ENCODE measurements at places on chromosomes 12 and 14.

GRCh38 chr12:127550271-127550670 lies 716.7 kb upstream of the TMEM132C start:
- no peak for DNase-seq

GRCh38 chr14:90624227-90624626 lies 192.0 kb downstream of the TTC7B start:
- DNase-seq = no peak

DNA sequence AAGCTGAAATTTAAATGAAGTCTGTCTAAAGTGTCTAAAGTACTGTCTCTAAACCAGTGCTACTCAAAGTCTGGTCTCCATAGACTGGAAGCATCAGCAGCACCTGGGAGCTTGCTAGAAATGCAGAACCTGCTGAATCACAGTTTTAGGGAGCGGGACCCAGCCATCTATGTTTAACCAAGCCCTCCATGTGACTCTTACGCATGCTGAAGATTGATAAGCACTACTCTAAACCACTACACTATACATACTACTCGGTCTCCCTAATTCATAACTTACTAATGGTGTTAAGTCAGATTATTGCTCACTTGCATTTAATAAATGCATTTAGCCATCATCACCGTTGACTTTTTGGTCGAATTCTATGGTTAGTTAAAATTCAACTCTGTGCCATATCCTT lies 88.8 kb downstream of the SLC25A21 start:
- DNase-seq = no peak

GRCh38 chr12:30026621-30027234 lies 243.0 kb upstream of the TMTC1 start:
- no peak for DNase-seq

- no peak for DNase-seq
Observed at GRCh38 chr14:104339829-104340228, 201.4 kb downstream of the KIF26A start.

GRCh38 chr12:52190860-52191729 lies 719 bp downstream of the KRT80 start:
- no peak for DNase-seq

- DNase-seq = no peak
Observed at GRCh38 chr14:96663076-96663475, 134.1 kb upstream of the VRK1 start.

DNA sequence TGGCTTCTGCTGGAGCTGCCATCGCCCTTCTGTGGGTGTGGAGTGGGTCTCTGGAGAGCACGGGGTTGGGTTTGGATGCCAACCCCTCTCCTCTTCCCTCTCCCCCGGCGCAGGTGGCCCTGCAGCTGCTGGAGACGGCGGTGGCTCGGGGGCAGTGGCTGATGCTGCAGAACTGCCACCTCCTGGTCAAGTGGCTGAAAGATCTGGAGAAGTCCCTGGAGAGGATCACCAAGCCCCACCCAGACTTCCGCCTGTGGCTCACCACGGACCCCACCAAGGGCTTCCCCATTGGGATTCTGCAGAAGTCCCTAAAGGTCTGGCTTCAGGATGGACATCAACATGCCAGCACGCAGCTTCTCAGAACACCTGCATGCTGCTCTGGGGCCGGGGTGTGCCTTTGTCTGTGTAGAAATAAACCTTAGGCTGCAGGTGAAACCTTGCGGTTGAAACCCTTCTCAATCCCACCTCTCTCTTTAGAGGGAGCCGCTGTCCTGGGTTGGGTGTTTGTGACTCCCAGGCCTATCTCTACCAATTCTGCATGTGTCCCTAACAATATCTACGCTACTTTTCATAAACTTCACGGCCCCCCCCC lies 44.3 kb downstream of the CCDC92 start:
- peak; percentile 33 for DNase-seq

- DNase-seq = peak; percentile 51
Observed at GRCh38 chr12:102468261-102468915, 12.0 kb downstream of the IGF1 start.

GRCh38 chr14:50578433-50578832 lies 18.5 kb downstream of the ATL1 start:
- no peak for DNase-seq

GRCh38 chr12:8037046-8037663 lies 4.6 kb downstream of the FOXJ2 start:
- DNase-seq = no peak

DNA sequence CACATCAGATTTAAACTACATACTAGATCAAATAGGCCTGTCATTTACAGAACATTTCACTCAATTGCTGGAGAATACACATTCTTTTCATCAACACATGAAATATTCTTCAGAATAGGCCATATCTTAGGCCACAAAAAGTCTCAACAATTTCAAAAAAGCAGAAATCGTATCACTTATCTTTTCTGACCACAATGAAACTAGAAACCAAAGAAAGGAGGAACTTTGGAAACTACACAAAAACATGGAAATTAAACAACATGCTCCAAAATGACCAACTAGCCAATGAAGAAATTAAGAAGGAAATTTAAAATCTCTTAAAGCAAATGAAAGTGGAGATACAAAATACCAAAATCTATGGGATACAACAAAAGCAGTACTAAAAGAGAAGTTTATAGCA lies 35.1 kb downstream of the PARP11 start:
- DNase-seq = no peak

DNA sequence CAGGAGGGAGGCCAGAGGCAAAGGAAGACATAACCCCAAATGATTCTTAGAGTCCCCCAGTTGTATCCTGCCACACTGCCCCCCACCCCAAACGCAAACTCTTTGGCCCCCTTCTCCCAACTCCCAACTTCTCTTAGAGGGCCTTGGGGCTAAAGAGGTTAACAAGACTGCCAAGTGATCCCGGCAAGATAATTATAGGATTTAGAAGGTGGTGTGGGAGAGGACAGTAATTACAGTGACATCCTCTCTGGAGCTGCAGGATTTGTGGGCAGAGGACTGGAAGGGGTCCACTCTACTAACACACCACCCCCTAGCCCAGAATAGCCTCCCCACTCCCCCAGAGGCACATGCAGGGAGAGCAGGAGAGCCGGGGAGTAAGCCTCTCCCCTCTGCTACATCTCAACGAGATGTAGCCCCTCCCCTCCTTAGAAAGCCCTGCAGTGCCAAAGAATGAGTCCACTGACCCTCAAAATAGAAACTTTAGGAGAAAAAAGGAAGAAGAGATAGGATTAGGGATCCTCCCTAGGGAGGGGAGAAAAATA lies 5.3 kb upstream of the GDF11 start:
- DNase-seq = no peak

DNA sequence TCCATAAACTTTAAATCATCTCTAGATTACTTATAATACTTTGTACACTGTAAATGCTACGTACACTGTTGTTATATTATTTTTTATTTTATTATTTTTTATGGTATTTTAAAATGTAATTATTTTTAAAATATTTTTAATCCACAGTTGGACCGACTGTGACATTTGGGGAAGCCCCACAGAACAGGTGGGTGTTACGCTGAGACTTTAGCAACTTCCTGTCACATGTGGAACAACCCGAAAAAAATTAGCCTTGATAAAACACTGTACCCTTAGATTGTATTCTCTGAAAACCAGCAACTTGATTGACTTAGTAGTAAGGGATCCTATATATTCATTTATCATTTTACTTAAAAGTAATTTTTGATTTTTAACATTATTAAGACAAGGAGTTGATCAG lies 1755.7 kb upstream of the SEL1L start:
- no peak for DNase-seq

- DNase-seq = no peak
Observed at GRCh38 chr12:76031081-76031413, 529 bp downstream of the PHLDA1 start.

GRCh38 chr14:56412468-56413434 lies 166.8 kb upstream of the TMEM260 start:
- DNase-seq = no peak

DNA sequence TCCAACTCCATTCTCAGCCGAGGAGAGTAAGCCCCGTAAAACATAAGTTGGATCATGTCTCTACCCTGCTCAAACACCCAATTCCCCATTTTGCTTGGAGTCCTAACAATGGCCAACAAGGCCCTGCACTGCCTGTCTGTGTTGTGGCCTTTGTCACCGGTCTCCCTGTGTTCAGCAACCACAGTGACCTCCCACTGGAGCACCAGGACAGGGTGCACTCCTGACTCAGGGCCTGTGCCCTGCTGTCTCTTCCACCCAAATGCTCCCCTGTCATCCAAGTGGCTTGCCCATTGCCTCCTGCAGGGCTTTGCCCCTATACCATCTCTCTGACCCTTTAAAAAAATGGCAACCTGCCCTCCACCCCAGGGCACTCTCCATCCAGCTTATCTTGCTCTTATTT lies 4.4 kb upstream of the KRT85 start:
- no peak for DNase-seq

DNA sequence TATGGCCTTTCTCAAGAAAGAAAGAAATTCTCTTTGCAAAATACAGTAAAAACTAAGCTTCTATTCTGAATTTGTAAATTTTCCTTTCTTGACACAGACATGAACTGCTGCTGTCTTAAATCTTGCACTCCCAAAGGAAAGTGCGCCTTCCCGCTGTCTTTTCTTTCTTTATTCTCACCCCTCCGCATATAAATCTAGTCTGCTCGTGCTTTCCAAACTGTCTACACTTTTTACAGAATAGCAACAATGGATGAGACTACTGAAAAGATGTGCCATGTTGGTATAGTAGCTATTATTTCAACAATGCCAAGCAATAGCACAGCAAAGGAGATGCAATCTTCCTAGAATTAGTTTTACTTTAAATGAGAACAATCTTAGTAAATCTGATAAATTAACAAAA lies 328.8 kb upstream of the PDE3A start:
- no peak for DNase-seq

GRCh38 chr12:22018860-22019259 lies 27.2 kb upstream of the CMAS start:
- DNase-seq = no peak

- DNase-seq = no peak
Observed at GRCh38 chr14:89351221-89351515, 65.9 kb downstream of the FOXN3 start.

DNA sequence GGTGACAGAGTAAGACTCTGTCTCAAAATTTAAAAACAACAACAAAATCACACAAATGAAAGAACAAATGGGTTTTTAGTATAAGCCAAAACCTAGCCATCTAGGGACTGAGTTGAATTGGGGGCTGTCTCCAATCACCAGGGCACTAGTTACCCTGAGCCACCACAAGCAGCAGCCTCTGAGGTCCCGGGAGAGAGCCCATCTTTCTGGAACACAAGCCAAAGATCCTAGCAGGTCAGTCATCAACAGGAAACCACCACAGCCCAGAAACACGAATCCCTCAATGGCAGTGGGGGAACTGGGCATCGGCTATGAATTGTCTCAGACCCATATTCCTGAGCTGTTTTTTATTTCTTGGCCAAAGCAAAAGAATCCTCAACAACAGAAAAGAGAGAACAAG lies 75.3 kb downstream of the KDM2B start:
- DNase-seq = no peak

DNA sequence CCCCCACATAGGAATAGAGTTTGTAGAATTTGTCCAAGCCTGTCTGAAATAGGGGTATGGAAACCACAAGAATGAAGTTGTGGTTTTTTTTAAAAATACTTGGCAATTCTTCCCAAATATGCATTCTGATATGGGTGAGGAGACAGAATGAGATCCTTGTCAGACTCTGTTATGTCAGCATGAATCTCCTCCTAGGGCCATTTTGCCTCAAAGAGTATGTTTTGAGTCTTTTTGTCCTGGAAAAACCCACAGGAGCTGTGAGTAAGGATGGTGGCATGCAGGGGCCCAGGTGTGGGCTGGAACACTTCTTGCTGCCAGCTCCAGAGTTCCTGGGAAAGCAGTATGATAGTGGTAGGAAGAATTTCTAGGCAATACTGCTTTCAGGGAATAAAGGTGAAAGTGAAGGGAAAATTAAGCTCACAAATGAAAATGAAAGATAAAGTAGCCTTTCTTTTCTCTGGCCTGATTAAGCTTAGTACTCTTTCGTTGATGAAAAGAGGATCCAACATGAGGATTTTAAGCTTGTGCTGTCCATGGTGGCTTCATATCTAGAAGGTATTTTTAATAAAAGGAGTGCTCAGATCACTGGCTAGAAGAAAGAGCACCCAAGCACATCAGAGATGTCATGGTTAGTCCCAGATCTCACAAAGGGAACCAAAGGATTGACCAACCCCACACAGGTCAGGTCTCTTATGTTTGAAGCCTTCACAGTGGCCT lies 130.8 kb downstream of the LLPH start:
- no peak for DNase-seq

- DNase-seq = no peak
Observed at GRCh38 chr12:41053046-41053445, 135.1 kb upstream of the PDZRN4 start.

GRCh38 chr12:119772431-119772830 lies 104.5 kb downstream of the PRKAB1 start:
- DNase-seq = no peak

DNA sequence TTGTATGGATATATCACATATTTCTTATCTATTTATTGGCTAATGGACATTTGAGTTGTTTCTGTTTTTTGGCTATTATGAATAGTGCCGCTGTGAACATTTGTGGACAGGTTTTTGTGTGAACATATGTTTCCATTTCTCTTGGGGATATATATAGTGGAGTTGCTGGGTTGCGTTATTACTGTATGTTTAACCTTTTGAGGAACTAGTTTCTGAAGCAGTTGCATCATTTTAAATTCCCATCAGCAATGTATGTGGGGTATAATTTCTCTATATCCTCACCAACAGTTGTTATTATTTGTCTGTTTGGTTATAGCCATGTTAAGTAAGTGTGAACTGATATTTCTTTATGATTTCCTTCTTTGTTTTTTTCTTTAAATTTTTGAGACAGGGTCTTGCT lies 10.7 kb downstream of the TCTN2 start:
- no peak for DNase-seq

- DNase-seq = peak; percentile 82
Observed at GRCh38 chr14:81450100-81450531, 50.0 kb upstream of the STON2 start.

GRCh38 chr12:131177599-131177998 lies 223.9 kb downstream of the ADGRD1 start:
- DNase-seq = no peak

GRCh38 chr12:64983771-64984278 lies 137.3 kb downstream of the WIF1 start:
- DNase-seq = no peak

- no peak for DNase-seq
Observed at GRCh38 chr12:39401459-39401858, 41.5 kb downstream of the KIF21A start.

- no peak for DNase-seq
Observed at GRCh38 chr12:106673141-106673540, 90.3 kb downstream of the RFX4 start.
